ENCODE measurements at places on chromosomes 11 and 22. TPM values are rescaled to one million over a fixed set of nuclear protein-coding genes. Genes with fewer than 3 reads are reported as not detected.

The DNAJB7 gene
- not detected for total RNA-seq

The CCDC89 gene
- total RNA-seq: 0.87 TPM

The FKBP2 gene
- total RNA-seq: 46.6 TPM

The PATE3 gene
- total RNA-seq: not detected

The RFPL1 gene
- total RNA-seq: not detected

The PDXP gene
- 3.9 TPM for total RNA-seq

The HDAC10 gene
- total RNA-seq: 126 TPM

The UBASH3B gene
- 43.2 TPM for total RNA-seq

The RRP7A gene
- 109 TPM for total RNA-seq

The GNAZ gene
- 0.14 TPM for total RNA-seq

The GGT5 gene
- total RNA-seq: 0.14 TPM

GRCh38 chr11:11620173-11620920 is 1.5 kb downstream of the GALNT18 start:
- no peak for DNase-seq

DNA sequence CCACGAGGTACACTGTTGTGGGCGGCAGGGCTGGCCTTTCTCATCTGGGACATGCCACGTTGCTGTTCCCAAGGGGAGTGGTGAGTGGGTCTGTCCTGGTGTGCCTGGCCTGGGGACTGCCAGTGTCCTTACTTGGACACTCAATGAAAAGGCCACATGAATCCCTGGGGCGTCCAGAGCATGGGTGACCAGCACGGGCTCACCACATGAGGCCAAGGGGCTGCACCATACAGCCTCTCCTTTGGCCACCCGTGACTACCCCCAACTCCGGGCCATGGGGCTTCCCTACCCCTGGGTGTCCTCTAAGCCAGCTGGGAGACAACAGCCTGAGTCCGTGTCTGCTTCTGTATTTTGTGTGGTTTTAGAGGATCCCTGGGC is 20.2 kb upstream of the TXNRD2 start:
- DNase-seq: no peak

- no peak for DNase-seq
These were observed 42.5 kb downstream of the MCM5 start for GRCh38 chr22:35442471-35442870.

GRCh38 chr11:15468466-15468865 is 353.7 kb downstream of the INSC start:
- no peak for DNase-seq

- peak; percentile 100 for DNase-seq
These were observed at the start of gene DEPDC5 for GRCh38 chr22:31753634-31754501. Gene DEPDC5, plus strand, starts transcription at chr22:31754019. Its CDS starts 903 bp downstream, at chr22:31754922.

DNA sequence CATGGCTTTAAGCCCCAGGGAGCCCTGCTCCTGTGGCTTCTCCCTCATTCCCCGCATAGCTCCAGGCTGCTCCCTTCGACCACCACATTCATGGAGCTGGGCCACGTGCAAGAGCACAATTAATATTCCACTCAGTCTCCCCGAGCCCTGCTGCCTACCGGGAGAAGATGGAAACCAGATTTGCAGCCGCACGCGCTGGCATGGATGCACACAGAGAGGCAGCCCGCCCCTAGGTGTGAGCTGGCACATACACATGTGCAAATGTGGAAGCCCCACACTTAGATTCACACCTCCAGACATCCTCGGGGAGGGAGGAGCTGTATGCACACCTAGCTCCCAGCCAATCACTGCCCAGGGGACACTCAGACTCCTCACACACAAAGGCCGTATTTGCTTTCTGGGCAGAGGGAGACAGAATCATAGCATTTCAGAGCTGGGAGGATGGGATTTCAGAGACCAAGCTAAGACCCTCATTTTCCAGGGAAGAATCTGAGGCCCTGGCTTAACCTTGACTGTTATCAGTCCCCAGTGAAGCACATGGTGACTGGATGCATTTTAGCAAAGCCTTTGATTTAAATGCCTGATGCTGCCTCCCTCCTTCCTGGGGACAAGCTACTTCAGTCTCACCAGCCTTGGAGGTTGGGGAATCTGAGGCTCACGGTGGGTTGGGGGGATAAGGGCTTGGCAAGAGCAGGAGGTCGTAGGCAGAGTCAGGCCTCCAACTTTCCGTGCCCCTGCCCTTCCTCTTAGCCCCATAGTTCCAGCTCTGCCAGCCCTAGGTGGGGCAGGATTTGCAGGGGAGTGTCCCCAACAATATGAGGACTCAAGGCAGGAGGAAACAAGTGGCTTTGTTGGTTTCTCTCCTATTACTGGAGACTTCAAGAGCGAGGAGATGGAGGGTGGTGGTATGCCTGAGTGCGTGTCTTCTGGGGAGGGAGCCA is 5.3 kb upstream of the CREB3L1 start:
- DNase-seq: no peak

- no peak for DNase-seq
These were observed 5.6 kb upstream of the MIAT start for GRCh38 chr22:26651815-26652214.

- DNase-seq: no peak
These were observed 48.3 kb downstream of the LARGE1 start for GRCh38 chr22:33871935-33872334.

DNA sequence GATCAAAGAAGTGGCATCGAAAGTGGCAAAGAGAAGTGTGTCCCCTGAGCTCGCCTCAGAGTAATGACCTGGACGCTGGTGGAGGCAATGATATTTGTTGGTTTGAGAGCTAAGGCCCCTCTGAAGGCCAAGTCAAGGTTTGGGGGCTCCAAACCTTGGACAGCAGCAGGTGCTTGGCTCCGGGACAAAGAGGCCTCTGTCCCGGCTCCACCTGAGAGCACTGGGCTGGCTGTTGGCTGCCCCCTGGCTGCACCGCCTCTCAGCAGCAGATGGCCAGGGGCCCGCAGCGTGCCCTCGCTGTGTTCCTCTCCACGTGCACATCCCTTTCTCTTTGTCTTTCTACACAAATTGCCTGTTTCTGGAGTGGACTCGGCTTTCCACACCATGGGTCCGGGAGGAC is 301.3 kb downstream of the NTM start:
- DNase-seq: no peak

GRCh38 chr11:35167426-35167954 is 28.5 kb downstream of the CD44 start:
- DNase-seq: no peak

- DNase-seq: no peak
These were observed 228.4 kb downstream of the BLID start for GRCh38 chr11:121887569-121887968.

DNA sequence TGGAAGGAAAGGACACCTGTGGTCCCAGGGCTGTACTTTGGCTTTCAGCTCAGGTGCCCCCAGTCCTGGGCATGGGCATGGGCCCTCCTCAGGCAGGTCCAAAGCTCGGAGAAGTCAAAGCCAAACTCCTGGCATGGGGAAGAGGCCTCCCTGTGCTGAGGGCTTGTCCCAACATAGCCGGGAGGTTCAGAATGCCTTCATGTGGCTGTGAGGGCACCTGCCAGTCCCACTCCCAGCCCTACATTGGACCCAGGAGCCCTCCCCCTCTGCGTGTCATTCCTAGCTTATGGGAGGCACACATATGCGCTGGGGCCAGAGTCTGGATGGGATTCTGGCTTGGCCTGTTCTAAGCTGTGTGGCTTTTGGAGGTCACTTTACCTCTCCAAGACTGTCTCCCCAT is 1.0 kb upstream of the KLHL35 start:
- no peak for DNase-seq

DNA sequence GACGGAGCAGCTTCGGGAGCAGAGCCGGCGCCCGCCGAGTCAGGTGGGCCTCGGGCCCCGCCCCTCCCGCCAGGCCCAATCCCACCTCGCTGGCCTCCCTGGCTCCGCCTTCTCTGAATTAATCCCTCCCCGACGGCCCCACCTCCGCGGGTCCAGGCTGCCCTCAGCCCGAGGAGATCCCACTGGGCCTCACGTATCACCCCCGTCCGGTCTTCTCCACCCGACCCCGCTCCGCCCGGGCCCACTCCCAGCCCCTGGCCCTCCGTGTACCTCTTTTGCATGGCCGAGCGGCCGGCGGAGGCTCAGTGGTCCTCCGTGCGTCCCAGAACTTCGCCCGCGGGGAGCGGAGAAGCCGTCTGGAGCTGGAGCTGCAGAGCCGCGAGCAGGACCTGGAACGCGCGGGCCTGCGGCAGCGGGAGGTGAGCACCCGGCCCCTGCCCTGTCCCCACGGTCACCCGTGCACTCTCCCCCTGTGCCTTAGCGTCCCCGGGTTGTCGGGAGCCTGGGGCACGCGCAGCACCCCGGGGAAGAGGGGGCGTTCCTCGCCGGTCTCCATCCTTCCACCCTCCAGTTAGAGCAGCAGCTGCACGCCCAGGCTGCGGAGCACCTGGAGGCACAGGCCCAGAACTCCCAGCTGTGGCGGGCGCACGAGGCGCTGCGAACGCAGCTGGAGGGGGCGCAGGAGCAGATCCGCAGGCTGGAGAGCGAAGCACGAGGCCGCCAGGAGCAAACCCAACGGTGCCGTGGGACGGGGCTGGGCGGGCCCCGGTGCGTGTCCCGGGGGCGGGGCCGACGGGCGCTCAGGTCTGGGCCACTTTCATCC is 2.2 kb upstream of the CD151 start:
- no peak for DNase-seq

GRCh38 chr11:48034926-48035871 is 54.8 kb downstream of the PTPRJ start:
- DNase-seq: no peak

DNA sequence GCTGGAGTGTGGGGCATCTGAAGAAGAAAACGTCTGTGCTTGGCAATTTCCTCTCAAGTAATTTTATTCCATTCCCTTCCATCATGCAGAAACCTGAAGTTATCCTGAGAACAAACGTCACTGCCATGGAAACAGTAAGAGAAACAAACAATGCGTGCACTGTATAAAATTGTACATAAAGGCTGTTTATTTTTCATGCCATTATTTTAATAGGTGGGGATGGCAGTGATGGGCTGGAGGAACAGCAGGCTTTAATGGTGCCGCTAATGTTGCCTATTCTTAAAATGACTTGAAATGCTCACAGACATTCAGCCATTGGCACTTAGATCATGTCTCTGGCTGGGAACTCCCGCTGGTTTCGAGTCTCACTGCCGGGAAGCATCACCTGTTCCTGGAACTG is 7.5 kb upstream of the SEZ6L start:
- DNase-seq: no peak

- no peak for DNase-seq
These were observed 24.7 kb downstream of the PACSIN2 start for GRCh38 chr22:42990131-42990838.

DNA sequence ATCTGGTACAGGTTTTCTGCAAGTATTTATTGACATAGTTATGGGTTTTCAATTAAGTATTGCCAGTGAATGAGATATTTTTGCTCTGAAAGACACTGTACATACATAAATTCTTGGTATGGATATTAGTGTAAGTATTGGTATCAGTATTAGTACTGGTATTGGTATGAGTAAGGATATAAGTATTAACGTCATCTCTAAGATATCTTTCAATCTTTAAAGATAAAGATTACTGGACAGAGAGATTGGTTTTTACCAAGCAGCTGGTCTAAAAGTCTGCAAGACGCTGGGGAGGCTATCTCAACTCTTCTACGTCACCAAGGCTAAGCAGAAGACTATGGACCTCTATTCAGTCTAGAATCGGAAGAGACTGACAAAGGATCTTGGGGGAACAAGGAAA is 234.5 kb downstream of the NXPE2 start:
- no peak for DNase-seq

DNA sequence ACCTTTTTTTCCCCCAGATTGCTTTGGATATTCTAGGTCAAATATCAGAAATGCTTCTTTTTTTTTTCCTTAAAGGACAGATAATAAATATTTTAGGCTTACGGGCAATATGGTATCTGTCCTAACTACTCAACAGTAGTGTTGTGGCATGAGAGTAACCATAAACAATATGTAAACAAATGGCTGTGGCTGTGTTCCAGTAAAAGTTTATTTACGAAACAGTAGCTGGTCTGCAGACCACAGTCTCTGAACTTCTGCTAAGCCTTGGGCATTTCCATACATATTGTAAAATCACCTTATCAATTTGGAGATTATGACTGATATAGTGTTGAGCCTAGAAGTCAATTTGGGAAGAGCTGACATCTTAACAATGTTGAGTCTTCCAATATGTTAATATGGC is 139.0 kb upstream of the PITPNB start:
- DNase-seq: no peak

DNA sequence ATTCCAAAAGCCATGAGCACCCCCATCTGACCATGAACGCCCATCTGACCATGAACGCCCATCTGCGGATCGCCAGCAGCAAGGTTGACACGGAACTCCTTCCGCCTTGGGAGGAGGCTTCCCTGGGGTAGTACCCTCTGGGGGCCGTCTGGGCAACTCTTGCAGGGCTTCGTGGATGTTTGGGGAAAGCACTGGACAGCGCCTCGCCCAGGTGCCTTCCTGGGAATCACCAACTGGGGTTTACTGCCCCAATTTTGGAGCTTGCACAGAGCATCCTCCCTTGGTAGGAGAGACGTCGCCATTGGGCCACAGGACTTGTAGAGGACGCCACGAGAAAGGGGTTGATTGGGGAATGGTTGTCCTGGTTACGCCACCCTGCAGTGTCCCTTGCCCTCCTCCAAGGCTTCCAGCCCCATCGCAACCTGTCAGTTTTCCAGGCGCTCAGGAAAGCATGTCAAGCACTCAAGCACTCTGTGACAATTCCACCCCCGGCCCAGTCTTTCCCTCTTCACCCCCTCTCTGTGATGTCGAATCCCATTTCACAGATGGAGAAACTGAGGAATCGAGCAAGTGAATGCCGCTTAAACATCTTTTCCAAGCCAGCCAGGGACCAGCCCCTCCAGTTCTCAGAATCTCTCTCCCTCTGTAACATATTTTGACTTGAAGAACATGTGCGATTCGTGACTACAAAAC is 914 bp upstream of the PRDM11 start:
- DNase-seq: no peak

- DNase-seq: no peak
These were observed 20.0 kb downstream of the CYP2R1 start for GRCh38 chr11:14872032-14872431.

DNA sequence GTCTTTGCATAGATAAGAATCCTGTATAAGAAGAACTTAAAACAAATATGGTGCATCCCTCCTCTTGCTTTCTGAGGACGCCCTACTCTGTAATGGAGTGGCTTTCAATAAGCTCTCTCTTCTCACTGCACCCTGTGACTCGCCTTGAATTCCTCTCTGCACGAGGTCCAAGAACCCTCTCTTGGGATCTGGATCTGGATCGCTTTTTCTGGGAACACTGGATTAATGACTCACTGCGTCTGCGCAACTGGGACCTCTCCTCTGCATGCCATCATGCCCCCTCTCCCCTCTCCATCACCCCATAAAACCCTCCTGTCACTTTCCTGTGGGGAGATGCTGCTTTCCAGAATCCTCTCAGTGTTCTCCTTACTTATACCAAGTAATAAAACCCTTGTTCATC is 15.1 kb upstream of the CABP2 start:
- DNase-seq: no peak
